ENCODE measurements at places on chromosomes 11 and 22.

GRCh38 chr22:32623943-32624342 is 149.3 kb downstream of the FBXO7 start:
- no peak for DNase-seq

DNA sequence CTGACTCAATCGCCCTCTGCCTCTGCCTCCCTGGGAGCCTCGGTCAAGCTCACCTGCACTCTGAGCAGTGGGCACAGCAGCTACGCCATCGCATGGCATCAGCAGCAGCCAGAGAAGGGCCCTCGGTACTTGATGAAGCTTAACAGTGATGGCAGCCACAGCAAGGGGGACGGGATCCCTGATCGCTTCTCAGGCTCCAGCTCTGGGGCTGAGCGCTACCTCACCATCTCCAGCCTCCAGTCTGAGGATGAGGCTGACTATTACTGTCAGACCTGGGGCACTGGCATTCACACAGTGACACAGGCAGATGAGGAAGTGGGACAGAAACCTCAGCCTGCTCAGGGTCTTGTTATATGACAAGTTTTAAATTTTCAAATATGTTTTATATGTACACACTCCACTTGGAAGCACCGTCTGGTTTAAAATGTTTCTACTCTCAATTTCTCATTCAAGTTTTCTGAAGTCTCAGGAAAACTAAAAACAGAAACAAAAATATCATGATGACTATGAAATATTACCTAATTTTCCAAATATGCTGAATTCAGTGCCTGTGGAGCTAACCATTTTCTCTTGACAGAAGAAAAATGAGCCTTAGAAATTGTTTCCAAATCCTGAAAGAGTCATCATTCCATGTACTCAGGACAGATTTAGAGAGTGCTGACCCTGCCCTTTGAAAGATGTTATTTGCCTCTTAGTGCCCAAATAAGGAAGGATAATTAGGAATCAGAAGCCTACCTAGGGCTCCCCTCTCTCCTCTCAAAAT is 48.8 kb upstream of the TOP3B start:
- DNase-seq = no peak

GRCh38 chr11:67054836-67055523 is 1.7 kb upstream of the RHOD start:
- DNase-seq = no peak

DNA sequence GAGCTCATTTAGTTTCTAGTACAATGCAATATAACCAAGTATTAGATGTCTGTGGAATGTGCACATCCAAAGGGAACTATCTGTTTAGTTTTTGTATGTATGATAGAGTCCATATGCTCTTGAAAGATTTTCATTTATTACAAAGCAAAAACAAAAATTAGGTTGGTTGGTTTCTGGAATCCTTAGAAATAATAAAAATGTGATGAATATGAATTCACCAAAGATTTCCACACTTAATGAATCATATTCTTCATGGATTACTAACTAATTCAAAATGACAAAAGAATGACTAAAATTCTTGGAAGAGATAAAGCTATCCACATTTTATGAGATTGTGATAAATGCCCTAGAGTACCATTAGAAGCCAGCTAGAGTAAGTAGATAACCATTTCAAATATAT is 261.1 kb downstream of the SBF2 start:
- no peak for DNase-seq

DNA sequence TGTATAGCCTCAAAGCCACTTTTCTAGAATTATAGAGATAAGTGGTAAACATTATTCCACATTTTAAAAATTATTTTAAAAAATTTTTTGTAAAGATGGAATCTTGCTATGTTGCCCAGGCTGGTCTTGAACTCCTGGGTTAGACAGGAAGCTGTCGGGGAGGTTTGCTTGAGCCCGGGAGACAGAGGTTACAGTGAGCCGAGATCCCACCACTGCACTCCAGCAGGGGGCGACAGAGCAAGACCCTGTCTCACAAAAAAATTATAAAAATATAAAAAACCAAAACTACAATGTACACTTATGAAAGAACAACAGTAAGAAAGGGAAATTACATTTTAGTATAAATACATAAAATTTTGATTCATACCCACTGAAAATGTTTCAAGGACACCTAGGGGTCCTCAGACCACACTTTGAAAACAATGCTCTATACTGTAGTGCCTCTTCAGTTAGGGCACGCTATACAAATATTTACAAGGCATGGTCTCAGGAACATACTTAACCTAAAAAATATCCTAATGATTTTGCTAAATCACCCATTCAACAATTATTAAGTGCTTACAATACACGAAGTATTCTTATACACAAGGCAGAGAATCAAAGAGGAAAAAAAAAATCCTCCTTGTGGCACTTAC is 111.2 kb downstream of the MRTFA start:
- peak; percentile 57 for DNase-seq

GRCh38 chr22:40627612-40628011 is 8.9 kb downstream of the MRTFA start:
- no peak for DNase-seq

DNA sequence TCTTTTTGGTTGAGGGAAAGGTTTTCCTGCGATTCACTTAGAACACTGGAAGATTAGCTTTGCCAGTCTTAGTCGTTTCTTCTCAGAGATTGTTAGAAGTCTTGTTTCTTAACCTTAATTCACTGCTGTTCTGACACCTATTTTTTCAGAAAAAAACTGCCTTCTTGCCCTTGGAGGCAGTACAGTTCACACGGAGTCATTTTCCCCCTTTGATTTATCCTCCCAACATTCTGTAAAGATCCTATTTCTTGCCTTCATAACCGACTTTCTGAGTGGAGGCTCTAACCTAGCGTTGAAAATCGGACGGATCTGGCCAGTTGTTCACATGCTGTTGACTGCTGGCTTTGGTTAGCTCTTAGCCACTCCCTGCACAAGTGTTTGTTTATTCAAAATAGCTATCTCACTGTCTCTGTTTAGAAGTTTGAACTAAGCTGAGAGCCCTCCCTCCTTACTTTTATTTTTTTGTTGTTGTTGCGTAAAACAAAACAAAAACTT is 737 bp downstream of the BCL2L13 start:
- no peak for DNase-seq

DNA sequence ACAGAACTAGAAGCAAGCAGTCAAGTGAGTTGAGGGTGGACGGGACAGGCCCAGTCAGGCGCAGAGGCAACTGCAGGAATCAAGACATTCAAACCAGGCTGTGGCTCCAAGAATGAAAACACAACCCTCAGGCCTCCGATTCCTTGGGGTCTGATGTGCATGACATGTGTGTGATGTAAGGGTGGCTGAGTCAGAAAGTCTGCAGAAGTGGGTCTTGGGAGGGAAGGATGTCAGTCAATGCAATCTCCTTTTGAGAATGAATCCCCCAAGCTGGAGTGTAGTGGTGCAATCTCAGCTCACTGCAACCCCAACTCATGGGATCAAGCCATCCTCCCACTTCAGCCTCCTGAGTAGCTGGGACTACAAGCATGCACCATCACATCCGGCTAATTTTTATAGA is 15.9 kb upstream of the PDE2A start:
- no peak for DNase-seq

- no peak for DNase-seq
Observed at GRCh38 chr11:10392095-10393079, 62.7 kb upstream of the AMPD3 start.

DNA sequence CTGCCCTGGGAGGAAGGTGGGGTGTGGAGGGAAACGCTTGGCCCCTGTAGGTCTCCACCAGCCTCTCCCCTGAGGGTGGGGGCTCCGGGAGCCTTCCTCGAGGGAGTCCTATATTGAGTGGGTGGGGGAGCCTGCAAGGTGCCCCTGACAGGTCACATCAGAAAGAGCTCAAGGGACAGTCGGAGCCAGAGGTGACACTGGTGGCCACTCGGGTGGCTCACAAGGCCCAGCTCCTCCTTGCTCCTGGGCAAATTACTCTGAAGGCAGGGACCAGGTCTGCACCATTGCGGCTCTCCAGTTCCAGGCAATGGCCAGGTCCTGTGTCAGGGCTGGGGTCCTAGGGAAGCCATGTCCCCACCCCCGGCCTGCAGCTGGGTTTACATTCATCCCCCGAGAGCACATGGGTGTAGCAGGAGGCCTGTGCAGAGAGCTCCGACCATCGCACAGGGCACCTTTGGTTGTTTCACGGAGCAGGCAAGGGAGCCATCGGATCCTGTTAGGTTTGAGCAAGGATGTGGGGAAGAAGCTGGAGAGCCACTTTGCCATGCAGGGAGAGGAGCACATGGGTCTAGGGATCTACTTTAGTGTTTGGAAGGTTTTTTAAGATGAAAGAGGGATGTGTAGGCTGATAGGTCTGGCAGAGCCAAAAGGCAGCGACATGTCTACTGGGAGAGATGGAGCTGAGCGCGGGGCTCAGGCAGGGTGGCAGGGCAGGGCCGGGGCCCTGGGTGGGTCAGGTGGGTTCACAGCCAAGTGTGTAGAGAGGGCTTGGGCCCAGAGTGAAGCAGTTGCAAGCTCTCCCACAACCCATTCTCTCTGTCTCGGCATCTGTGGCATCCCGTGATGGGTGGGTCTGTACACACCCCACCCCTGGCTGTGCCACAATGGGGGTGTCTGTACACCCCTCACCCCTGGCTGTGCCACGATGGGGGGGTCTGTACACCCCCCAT is 14.8 kb downstream of the CCND1 start:
- DNase-seq = no peak

DNA sequence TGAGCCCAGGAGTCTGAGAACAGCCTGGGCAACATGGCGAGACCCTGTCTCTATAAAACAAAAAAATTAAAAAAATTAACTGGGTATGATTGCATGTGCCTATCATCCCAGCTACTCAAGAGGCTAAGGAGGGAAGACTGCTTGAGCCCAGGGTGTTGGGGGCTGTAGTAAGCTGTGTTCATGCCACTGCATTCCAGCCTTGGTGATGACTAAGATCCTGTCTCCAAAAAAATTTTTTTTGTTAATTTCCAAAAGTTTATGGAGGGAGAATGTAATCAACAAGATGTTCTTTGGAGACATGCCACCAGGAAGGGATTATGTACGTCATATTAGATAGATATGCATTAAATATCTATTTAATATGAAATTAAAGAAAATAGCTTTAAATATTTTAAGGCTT is 267.5 kb downstream of the SBF2 start:
- DNase-seq = no peak

All from stimulated activated CD8-positive, alpha-beta memory T cell treated with anti-CD3 and anti-CD28 coated beads, Interleukin-4, amount 100 ng/mL, for 1 hour (primary cell).